Activated naive CD4-positive, alpha-beta T cell treated with anti-CD3 and anti-CD28 coated beads, Interleukin-2, amount 50 U/mL, for 72 hours (primary cell): ENCODE measurements at places on chromosomes 16 and 17.

- DNase-seq = no peak
Measured at GRCh38 chr17:67105213-67105612, 60.9 kb downstream of the CACNG1 start.

DNA sequence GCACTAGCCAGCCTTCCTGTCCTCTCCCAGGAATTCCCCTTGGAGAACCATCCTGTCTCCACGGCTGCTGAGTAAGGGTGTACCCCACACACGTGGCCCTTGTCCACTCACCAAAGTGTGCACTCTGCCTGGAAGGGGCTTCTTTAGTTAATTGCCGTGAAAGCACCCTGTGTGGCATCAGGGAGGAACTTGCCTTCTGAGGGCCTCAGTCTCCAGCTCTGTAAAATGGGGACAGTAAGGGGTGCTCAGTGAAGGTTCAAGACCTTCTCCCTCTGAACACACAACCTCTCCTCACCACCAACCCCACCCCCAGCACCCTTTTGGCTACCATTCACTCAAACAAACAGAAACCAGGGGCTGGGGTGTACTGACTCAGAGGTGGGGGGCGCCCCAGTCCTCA is 59.1 kb upstream of the LHX1 start:
- no peak for DNase-seq

GRCh38 chr17:43556292-43556691 is 10.2 kb upstream of the ETV4 start:
- DNase-seq = no peak

DNA sequence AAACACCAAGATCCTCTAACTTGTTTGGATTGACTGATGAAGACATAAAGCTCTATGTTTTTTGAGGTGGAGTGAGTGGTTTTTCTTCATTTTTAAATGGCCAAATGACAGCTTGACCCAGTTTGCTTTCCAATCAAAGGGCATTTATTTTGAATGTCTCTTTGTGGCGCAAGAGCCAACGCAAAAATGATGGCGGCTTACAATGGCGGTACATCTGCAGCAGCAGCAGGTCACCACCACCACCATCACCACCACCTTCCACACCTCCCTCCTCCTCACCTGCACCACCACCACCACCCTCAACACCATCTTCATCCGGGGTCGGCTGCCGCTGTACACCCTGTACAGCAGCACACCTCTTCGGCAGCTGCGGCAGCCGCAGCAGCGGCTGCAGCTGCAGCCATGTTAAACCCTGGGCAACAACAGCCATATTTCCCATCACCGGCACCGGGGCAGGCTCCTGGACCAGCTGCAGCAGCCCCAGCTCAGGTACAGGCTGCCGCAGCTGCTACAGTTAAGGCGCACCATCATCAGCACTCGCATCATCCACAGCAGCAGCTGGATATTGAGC is 329 bp downstream of the NLK start:
- no peak for DNase-seq

GRCh38 chr16:69089091-69089910 is 16.2 kb upstream of the HAS3 start:
- no peak for DNase-seq

GRCh38 chr16:64872101-64872500 is 249.8 kb downstream of the CDH11 start:
- DNase-seq = no peak

DNA sequence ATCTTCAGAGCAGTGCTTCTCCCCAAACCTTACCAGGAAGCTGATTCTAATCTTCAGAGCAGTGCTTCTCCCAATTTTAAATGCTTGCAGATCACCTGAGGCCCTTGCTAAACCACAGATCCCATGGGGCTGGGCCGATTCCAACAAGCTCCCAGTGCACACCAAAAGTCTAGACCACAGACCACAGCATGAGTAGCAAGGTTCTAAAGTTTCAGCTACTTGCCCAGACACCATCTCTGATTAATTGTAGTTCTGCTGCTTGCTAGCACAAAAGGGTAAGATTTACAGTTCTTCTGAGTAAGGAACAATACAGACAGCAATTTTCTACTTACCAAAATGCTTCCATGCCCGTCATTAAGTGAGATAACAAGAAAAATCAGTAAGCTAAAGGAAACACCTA is 12.2 kb downstream of the CLEC3A start:
- DNase-seq = no peak

DNA sequence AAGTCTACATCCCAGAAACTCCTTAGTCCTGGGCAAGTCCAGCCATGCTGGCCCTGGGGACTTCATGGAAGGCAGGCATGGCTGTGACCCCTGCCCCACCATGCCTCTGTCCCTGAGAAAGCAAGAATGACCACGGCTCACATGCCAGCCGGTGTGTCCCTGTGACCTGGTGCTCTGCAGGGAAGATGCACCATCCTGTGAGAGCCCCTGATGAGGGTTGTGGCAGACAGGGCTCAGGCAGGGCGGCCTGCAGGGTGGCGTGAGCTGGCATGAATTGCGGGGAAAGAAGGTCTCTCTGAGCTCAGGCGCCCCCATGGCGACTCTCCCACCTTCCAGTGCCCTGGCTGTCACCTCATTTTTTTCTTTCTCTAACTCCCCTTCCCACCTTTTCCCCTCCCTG is 260.3 kb downstream of the RBFOX3 start:
- DNase-seq = no peak

DNA sequence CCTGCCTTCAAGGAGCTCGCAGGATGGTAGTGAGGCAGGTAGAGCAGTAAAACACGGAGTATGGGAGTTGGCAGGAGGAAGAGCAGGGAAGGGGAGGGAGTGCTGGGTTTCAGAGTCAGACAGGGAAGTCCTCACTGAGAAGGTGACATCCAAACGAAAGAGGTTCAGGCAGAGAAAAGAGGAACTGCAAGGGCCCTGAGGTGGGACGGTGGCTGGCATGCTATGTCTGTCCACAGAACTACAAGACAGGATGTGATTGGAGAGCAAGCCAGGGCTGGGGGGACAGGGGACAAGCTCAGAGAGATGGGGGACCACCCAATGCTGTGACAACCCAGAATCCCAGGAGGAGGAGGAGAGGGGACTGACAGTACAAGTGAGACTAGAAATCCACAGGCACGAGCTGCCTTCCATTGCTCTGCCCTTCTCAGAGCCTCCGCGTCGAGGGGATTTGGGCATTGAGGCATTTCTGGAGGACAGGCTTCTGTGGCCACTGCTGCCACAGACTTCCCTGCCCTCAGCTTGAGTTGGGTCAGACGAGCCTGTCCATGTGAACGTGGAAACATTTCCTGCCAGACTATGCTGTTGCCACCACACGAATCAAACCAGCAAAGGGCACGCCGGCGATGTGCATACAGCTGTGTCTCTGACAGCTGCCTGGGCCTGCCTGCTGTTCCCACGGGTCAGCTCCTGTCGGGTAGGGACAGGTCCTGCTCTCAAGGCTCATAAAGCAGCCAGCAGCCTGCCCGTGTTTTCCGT is 100.1 kb downstream of the RAB11FIP4 start:
- DNase-seq = no peak

- no peak for DNase-seq
Measured at GRCh38 chr16:50651835-50652438, 29.2 kb downstream of the SNX20 start.

- DNase-seq = no peak
Measured at GRCh38 chr17:70095455-70095854, 20.4 kb downstream of the KCNJ16 start.

DNA sequence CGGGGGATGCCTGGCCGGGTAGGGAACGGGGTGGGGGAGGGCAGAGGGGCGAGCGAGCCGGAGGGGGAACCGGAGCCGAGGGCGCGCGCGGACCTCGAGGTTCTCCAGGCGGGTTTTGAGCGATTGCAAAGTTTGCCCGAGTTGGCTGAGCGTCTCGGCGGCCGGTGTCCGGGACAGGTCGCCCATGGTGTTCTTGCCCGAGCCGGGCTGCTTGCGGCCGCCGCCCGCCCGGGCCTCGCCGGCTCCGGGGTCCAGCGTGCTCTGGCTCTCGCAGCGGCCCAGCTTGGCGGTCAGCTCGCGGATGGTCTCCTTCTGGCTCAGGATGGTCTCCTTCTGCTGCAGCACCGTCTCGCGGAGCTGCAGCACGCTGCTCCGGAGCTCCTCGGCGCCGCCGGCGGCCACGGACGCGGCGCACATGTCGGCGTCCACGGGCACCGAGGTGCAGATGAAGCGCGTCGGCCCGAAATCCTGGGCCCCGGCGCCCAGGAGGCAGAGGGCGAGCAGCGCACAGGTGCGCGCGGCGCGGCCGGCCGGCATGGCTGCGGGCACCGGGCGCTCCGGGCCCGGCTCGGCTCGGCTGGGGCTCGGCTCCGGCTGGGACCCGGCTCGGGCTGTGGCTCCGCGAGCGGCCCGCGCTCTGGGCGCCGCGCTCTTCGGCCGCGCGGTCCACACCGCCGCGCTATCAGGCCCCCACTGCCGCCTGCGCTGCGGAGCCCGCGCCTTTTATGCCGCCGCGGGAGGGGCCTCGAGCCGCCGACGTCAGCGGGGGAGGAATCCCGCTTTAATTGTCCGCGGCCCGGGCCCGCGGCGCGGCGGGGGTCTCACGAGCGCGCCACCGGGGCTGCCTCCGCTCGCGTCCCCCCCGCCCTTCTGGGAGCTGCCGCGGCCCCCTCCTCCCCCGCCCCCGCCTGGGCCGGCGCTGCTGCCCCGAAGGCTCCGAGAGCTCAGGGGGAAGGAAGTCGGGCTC is at the start of gene NPTX1:
Gene NPTX1 (minus strand): TSS at position 698 of the 967 bp plus-strand sequence. CDS start 161 bp downstream, at position 537.
- DNase-seq = peak; percentile 40

- no peak for DNase-seq
Measured at GRCh38 chr17:79028496-79029326, 4.7 kb downstream of the C1QTNF1 start.

DNA sequence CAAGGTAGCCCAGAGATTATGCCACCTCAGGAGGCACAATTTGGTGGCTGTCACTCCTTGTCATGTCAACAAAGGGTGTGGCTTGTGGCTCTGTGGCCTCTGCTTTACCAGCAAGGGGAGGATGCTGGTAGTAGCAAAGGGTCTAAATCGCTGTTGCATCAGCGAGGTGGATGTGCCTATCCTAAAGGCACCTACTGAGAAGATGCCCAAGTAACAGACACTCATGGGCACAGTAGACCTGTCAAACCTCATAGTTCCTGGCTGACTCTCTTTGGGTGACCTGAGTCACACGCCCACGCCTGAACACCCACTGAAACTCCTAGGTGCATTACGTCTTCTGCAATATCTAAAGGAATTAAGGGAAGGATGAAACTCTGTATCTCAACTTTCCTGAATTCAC is 139.5 kb downstream of the PRKCB start:
- DNase-seq = no peak
